ENCODE measurements at places on chromosomes 3 and 15.
A peak's percentile ranks its signal among the peaks of the same experiment; 100 is the strongest.

DNA sequence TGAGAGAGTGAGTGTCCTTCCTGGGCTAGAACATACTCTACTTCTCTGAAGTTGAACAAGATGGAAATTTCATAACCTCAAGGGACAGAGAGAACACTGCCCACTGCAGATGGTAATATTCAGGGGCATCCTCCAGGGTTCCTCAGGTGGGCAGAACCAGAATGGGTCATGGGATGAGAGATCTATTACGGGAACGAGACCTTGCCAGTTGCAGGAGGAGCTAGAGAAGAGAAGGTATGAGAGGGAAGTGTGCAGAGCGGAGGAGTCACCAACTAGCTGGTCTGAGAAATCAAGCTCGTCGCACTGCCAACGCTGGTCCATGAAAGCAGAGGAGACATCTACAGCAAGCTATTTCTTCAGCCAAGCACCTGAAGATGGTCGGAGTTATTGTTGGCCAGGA is 184.7 kb downstream of the TJP1 start:
- no peak for DNase-seq

GRCh38 chr3:157404381-157404780 is 32.3 kb upstream of the PTX3 start:
- no peak for DNase-seq

- no peak for DNase-seq
Measured at GRCh38 chr15:77209221-77209620, 138.3 kb upstream of the TSPAN3 start.

DNA sequence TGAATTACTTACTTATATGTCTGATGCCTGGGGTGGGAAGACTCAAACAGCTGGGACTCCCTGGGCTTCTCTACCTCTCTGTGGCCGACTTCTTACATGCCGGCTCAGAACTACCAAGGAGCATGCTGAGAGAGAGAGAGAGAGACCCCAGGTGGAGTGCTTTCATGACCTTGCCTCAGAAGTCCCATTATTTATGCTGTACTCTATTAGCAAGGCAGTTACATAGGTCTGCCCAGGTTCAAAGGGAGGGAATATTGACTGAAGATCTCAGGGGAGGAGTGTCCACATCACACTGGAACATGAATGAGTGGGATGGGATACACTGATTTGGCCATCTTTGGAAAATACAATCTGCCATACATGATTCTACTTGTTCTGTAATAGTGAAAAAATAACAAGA is 16.2 kb downstream of the CCDC32 start:
- DNase-seq: no peak

DNA sequence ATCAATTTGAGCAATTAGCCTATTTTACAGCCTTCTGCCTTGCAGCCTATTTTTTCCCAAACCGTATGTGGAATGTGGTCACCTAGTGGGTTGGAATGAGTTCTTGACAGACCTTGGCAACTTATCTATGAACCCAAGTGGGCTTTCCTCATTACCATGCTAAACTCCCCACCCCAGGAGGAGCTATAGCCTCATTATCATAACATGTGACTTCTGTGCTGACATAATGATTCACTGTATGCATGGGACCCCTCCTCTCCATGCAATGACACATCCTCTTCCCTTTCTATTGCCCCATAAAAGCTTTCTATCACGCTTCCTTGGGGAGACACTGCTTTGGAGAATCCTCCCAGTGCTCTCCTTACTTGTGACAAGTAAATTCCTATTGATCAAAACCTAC is 83.5 kb upstream of the FHIT start:
- DNase-seq: no peak

DNA sequence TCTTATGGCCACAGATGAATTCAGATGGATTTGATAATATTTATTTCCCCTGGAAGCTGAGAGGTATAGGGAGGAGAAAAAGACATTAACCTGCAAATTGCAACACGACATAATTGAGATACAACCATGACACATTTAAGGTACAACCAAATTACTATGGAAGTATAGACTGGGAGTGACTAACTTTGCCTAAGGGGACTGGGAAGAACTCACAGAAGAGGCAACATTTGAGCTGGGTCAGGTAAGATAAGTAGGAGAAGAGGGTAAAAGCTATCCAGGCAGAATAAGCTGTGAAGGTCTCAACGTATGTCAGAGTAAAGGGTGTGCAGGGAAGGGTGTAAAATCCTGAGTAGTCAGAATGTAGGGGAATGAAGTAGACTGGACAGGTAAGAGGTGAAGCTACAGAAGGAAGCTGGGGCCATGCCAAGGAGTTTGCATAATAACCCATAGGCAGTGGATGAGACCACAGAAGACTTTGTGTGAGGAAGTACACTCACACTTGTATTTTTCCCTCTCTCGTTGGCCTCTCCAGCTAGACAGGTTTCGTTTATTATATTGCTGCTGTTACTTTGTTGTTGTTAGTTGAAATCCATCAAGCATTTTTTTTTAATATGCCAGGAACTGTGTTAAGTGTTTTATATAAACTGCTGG is 28.0 kb upstream of the PTX3 start:
- no peak for DNase-seq

GRCh38 chr3:189308608-189309007 is 136.8 kb downstream of the TPRG1 start:
- DNase-seq: no peak

- peak; percentile 13 for DNase-seq
Measured at GRCh38 chr3:174251681-174252080, 607.5 kb upstream of the NAALADL2 start.

GRCh38 chr3:100099621-100100020 is 14.7 kb downstream of the FILIP1L start:
- no peak for DNase-seq

- DNase-seq: no peak
Measured at GRCh38 chr3:13715167-13715954, 164.5 kb downstream of the WNT7A start.

DNA sequence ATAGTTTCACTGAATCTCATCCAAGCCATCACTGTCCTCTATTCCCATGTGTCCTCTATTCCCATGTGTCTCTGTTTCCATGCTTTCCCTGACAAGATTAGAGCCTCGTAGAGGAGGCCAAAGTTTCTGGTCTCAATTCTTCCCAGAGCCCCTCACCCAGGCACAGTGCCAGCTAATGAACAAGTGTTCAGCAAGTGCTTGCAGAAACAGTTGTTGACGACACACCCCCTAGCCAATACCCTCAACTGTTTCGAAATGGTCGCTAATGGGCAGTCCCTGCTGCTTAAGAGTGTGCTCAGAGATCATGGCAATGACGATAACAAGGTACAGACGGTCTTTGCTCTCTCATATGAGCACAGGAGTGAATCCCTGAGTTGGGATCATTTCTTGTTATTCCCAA is 73.4 kb downstream of the FAM174B start:
- DNase-seq: no peak

DNA sequence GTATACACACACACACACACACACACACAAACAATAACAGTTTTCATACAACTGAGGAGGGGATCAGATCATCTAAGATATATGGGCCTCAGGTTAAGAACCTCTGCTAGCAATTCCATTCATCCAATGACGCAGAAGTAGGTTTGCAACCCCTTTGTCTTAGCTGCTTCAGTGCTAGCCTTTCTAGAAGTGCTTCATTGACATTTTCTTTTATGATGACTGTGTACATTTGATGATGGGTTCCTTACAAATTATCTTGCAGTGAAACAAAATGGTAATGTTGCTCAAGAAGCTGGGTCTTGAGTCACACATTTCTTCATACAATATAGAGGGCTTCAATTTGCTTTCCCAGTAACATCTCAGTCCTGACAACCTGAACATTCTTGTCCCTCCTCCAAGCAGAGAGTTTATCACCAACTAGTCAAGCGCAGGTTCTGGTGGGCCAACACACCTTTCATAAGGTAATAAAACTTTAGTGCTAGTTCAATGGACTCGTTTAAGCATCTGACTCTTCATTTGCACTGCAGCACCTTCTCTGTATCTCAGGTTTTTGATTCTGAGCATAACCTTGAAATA is 269.5 kb downstream of the CNTN3 start:
- DNase-seq: no peak

- DNase-seq: no peak
Measured at GRCh38 chr3:187507905-187508304, 139.7 kb downstream of the RTP4 start.

DNA sequence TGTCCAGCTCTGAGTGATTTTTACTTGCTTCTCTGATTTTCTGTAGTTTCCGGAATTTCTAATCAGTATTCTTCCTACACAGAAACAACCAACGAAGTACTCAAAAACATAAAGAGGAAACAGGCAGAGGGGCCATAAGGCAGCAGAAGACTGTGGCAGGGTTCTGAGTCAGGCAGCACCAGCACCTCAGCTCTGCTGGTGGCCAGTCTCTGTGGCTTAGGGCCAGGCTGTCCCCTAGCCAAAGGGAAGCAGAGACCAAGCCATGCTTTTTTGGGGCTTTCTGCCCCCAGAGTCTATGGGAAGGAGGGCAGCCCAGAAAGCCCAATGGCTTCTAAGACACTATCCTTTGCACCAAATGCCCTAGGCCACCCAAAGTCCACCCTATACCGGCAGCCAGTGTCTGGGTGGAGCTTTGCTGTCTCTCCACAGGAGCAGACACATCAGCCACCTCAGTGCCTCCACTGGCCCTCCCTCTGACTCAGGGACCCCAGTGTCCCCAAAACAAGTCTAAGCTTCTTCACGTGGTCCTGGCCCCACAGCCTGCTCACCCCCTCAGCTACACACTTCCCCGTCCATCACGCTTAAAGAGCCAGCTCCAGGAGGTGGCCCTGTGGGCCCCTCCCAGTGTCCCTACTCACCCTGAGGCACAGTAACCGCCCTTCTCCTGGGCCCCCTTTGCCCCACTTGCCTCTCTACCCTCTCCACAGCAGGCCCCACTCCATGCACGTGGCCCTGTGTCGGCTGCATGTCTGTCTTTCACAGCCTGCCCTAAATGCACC is 46.2 kb downstream of the CCDC12 start:
- DNase-seq: no peak

DNA sequence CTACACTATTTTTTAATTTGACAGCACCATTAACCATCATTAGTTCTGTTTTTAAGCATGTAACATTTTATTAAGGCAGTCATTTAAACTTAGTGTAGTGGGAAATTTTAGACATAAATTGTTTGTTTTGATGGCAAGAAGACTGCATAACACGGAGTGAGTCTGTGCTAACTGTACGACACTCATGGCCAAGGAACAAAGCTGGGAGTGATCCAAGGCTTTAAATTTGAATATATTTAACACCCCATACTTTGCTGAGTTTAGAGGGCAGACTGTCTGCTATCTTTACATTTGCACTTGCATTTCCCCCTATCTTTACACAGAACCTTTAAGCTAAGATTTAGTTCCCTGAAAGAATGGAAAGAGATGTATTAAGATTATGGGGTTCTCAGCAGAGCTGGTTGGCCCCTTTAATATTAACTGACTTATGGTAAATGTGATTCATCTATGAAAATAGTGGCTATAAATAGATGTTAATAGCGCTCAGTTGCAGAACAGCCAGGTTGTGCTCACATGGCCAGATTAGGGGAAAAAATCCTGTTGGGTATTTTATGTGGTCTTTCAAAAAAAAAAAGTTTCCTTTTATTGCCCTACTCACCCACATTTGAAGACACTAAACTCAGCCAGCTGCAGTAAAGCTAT is 120.7 kb downstream of the CMSS1 start:
- DNase-seq: peak; percentile 19

GRCh38 chr15:56252386-56252785 is 8.7 kb upstream of the RFX7 start:
- peak; percentile 15 for DNase-seq

DNA sequence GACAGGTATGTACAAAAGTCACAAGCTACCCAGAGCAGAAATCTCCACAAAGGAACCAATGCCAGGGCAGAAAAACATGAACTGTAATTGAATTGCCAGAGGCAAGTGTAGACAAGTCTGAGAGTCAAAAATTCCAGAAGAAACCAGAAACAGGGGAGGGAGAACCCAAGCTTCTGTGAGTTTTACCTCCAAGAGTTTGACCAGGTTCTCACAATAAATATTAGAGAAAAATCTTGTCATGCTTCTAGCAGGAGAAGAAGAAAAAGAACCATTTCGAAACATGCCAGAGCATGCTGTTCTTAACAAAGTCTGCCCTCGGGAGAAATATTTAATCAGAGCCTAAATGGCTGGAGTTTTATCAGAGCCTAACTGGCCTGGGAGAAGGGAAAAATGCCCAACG is 32.5 kb upstream of the AP3B2 start:
- no peak for DNase-seq

GRCh38 chr3:16960125-16960524 is 75.4 kb downstream of the PLCL2 start:
- DNase-seq: no peak

GRCh38 chr15:101651554-101652097 is 555 bp downstream of the TM2D3 start:
- DNase-seq: no peak

DNA sequence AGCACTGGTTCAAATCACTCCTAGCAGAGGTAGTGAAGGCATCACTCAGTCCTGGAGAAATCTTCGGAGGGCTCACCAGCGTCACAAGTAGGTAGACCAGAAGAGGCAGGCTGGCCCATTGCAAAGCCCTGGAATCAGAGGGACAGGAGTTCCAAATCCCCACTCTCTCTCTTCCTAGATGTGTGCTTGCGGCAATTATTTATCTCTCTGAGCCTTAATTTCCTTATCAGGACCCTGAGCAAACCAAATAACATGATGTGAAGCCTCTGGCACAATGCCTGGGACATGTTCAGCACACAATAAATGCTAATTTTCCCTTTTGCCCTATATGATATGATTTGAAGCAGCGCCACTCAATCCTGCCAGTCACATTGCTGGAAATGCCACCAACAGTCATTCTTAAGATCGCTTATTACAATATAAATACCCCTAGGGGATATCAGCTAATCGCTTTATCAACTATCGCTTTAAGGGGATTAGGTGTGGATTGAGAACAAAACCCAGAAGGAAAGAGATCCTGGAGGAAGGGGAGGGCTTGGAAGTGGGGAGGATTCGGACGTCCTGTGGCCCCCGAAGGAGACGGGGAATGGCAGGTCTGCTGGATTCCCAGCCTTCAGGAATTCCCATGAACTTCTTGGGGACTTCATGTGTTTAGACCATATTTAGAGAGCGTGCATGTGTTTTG is 59.5 kb upstream of the TSEN2 start:
- DNase-seq: no peak

- DNase-seq: peak; percentile 11
Measured at GRCh38 chr3:169146866-169147237, 516.7 kb downstream of the MECOM start.

- DNase-seq: no peak
Measured at GRCh38 chr15:66298803-66299251, 5.5 kb downstream of the DIS3L start.

DNA sequence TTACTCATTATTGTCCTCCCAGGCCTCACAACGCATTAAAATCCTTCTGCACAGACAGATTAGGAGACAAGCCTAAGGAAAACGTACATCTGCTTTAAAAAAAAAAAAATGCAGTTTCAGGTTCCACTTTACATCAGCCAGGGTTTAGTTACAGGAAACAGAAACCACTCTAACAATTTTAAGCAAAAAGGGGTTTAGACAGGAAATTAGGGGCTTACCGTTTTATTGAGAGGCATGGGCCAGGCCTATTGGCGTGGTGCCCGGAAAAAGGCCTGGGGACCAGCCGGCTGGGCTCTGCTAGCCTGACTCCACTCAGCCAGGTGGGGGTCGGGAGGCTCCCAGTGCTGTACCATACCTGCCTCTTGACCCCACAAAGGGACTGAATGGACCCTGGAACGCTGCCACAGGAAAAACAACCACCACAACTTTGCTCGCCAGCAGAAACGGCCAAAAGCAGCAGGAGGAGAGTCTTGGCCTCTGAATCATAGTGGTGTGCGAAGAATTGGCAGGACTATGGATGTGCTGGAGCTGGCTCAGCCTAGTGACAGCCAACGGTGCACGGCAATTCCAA is 124.3 kb downstream of the CHSY1 start:
- peak; percentile 85 for DNase-seq

All from GM03348 (cell line).